ENCODE measurements at places on chromosomes 1 and 21.

DNA sequence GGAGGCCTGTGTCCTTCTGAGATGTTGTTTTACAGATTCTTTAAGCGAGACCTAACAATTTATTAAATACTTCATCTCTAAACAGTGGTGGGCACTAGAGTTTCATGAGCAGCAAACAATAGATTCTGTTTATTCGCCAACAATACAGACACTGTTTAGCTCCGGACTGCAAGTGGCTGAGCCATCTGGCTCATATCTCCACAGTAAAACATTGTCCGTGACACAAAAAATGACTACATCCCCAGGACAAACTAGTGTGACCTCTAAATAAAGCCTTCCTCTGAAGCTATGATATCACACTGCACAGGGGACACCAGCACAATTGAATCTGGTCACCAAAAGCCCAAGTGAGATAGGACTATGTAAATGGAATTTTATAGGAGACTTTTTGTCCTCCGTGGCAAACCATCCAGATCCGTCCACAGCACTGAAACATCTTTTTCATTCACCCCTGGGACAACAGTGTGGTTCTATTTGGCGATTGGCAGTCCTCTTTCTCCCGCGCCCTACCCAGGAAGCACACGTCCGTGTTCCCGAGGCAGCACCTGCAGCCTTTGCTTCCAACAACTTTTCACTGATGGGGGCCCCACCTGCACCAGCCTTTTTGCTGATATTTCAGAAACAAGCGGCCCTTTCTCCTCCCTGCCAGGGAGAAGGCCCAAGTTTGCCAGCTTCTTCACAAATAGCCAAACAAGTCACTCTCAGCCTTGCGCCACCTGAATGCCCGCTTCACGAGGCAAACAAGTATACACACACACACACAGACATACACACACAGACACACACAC, 47.4 kb downstream of the OLIG1 start:
- no peak for DNase-seq

DNA sequence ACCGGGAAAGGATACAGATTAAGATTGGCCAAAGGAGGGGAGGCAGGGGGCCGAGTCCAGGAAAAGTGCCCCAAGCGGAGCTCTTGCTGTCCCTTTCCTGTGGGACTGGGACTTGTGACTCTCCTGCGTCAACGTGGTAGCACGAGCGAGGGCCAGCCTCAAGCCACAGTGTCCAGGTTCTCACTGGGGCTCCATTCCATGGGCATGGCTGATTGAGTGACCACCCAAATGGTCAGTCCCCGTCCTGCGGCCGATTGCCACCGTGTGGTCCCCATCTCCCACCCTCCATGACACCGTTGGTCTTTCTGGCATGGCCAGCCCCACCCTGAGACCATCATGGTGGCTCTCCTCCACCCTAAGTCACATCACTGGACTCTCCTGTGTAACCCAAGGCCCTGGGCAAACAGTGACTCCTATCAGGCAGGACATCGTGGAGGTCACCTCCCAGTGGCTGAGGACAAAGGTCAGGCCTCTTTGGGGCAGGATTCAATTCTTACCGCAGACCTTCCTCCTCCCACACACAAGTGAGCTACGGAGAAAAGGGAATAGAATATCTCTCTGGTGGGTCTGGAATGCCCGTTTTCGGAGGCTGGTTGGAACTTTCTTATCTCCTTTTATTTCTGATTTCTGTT, 8.9 kb upstream of the C1orf174 start:
- DNase-seq: no peak

DNA sequence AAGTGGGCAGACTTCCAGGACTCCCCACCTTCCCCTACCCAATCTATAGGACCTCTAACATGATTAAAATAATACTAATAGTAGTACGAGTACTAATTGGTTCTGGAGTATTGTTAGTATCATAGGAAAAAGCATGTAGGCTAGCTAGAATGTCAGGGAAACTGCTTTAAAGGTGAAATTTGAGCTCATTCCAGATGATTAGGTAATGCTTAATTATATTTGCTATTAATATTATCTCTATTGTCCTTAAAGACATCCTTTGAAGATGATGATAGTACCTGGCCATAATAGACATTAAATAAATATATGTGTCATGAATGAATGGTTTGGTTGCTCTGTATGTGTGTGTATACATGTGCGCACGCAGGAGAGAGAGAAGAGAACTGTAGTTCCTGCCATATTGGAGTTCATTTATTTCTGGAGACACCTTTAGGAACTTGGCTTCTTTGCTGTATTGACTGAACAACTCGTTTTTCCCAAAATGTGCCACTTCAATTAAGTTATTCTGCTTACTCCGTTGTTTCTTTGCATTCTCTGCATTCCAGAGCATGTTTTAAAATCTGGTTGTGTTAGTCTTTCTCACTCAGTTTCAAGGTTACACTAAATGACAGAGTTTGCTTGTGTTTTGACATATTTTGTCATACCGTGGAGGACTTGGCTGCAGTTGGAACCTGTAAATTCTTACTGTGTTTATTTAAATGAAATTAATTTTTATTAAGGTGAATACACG, 117.1 kb downstream of the OSBPL9 start:
- DNase-seq: no peak

DNA sequence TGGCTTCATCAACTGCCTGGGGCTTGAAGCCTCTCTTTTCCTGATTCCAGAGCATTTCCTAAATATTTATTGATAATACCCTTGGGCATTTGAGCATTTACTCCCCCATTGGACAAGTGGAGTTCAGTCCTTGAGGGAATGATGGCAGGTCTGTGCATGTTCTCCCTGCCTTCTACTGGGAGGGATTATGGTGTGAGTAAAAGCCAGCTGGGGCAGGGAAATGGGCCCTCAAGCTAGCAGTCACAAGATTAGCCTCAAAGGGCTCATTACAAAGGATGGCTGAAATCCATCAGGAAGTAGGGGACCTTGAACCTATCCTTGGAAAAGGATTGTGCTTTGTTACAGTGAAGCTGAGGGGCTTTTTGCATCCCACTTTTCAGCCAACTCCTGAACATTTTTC, 24.2 kb upstream of the OSBPL9 start:
- DNase-seq: no peak

Data from stimulated activated CD4-positive, alpha-beta T cell treated with anti-CD3 and anti-CD28 coated beads, Interleukin-12 subunit alpha, Interleukin-12 subunit beta, amount 100 ng/mL, for 4 hours (primary cell).